ENCODE measurements at places on chromosomes 1 and 21.

DNA sequence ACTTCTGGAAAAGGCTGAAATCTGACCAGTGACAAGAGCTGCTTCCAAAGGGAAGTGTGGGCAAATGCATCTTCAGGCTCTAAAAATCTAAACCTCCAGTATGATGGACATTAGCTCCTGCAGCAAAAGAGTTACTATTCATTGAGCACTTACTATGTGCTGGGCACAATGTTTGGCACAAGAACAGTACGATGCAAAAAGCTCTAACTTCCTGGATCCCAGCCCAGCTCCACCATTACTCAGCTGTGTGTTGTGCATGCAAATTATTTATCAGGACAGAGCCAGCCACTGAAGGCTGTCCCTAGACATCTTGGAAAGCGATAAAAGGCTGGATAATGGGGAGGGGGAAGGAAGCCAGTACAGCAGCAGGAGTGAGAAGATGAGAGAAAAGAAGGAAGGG, 143.5 kb downstream of the ELAVL4 start:
- no peak overlapping the region for H3K4me3 ChIP-seq
- no peaks in the 10 kb centered on the region for H3K36me3 ChIP-seq
- DNase-seq, result no peak
- no peaks in the 10 kb centered on the region for H3K4me1 ChIP-seq

DNA sequence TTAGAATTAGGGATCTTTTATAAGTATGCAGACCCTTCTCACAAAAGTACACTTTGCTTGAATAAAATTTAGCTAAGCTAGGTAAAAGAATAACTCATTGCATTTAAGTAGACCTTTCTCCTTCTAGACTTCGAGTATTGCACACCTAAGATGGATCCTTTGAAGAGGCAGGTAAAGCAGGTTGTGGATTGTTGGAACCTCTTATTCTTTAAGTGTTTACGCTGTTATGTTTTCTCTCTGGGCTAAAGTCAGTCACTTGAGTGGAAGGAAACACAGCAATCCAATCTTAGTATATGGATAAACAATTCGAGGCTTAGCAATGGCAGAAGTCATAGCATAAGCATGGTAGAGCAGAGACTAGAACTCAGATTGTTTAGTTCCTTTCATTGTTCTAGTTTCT, 11.4 kb downstream of the MAGI3 start:
- no peaks in the 10 kb centered on the region for H3K36me3 ChIP-seq
- peaks cover 10% of the 10 kb centered on the region for H3K27me3 ChIP-seq
- H3K4me1 ChIP-seq, result no peaks in the 10 kb centered on the region
- H3K4me3 ChIP-seq, result no peak overlapping the region
- DNase-seq, result no peak

GRCh38 chr1:27413004-27413403, 20.6 kb downstream of the GPR3 start:
- no peaks in the 10 kb centered on the region for H3K27me3 ChIP-seq
- no peak overlapping the region for H3K4me3 ChIP-seq
- H3K27ac ChIP-seq, result no peak overlapping the region
- no peak for DNase-seq
- H3K4me1 ChIP-seq, result no peaks in the 10 kb centered on the region

DNA sequence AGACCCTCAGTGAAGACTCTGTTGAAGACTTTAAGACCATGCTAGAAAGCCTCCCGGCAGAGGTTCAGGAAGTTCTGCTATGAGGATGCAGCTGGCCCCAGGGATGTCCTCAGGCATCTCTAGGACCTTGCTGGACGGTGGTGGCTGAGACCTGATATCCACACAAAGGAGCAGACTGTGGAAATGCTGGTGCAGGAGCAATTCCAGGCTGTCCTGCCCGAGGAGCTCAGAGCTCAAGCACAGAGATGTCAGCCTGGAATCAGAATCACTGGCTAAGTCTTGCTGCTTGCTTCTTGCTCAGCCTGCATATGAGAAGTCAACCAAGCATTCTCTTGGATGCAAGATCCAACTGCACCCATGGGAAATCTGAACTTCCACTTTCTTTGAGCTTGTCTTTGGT, 22.0 kb upstream of the CDC42 start:
- peaks cover 28% of the 10 kb centered on the region for H3K4me1 ChIP-seq
- H3K36me3 ChIP-seq, result no peaks in the 10 kb centered on the region
- no peak overlapping the region for H3K27ac ChIP-seq
- DNase-seq, result no peak

- H3K36me3 ChIP-seq, result peaks cover 17% of the 10 kb centered on the region
- H3K27ac ChIP-seq, result no peak overlapping the region
- no peak overlapping the region for H3K4me3 ChIP-seq
- no peak for DNase-seq
- no peaks in the 10 kb centered on the region for H3K27me3 ChIP-seq
- H3K4me1 ChIP-seq, result peaks cover 14% of the 10 kb centered on the region
Measured at GRCh38 chr1:32104127-32104526, 3.7 kb upstream of the KPNA6 start.

DNA sequence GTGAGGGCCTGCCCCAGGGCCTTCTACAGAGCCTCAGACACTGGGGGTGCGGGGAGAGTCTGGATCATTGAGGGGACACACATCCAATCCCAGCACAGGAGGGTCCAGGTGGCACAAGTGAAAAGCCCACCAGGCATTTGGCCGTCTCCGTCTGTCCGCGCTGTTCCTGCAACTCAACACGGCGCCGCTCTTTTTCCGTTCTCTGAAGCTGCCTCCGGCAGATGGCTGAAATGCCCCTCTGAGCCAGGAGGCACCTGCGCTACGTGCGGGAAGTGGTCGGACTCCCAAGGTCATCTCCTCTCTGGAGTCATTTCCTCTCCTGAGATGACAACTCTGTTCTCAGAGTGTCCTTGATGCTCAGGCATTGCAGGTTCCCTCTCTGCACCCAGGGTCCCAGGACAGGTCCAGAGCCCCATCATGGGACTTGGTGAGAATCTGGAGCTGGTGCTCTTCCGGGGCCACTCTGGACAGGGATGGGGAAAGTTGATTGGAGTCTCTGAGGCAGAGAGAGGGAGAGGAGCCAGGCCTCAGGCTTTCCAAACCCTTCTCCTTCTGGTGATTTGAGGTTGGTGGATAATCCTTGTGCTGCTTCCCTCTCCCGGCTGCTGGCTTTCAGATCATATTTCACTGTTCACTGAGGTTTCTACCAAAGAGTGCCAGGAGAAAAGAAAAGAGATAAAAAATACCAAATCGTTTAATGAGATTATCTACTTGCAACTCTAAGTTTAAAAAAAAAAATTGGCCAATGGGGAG, 14.0 kb upstream of the MIXL1 start:
- H3K27ac ChIP-seq, result no peak overlapping the region
- no peak for DNase-seq
- H3K36me3 ChIP-seq, result no peaks in the 10 kb centered on the region
- no peaks in the 10 kb centered on the region for H3K4me1 ChIP-seq
- H3K4me3 ChIP-seq, result no peak overlapping the region

Measured in CD4-positive, CD25-positive, alpha-beta regulatory T cell (primary cell).